Activated CD8-positive, alpha-beta T cell treated with anti-CD3 and anti-CD28 coated beads, Interleukin-2, amount 10 ng/mL, durations not matched to agents 7 days and 5 days (primary cell): ENCODE measurements at places on chromosomes 6 and 20. TPM values are rescaled to one million over a fixed set of nuclear protein-coding genes. Genes with fewer than 3 reads are reported as not detected.

DNA sequence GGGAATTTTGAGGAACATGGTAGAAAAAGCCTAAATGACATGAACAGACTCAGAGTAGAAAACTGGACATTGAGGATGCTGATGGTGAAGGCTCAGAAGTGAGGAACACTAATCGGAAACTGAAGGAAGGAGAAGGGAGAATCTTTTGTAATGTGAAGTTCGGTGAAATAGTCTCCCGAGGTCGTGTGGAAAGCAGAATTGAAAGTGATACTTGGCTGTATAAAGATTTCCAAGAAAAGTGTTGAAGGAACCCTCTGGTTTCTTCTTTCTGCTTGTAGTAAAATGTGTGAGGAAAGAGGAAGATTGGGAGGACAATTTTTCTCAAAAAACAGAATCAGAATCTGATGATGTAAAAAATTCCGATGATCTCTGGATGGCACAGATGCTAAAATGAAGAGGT, 115.4 kb downstream of the LAMP5 start:
- no peaks in the 10 kb centered on the region for H3K27me3 ChIP-seq
- no peak overlapping the region for H3K4me3 ChIP-seq
- H3K27ac ChIP-seq, result no peak overlapping the region
- H3K4me1 ChIP-seq, result peaks cover 2% of the 10 kb centered on the region

LRFN2 gene
- not detected for total RNA-seq

ILRUN gene
- total RNA-seq, result 58.8 TPM

DNA sequence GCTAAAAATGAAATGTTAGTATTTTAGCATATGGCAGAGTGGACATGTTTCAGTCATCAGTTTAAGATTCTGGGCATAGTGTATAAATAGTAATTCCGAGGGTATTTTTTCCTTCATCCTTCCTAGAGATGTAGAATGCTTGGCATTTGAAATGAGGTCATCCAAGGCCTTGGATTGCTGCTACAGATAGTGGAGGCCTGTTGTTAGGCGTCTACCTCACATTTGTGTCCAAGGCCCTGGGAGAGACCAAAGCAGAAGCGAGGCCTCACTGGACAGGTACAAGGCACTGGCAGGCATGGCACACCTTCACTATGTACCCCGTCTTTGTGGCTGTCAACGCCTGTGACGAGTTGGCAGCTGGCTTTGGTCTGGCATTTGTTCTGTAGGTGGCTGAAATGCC, 58.0 kb downstream of the DTD1 start:
- H3K36me3 ChIP-seq, result no peaks in the 10 kb centered on the region
- H3K27ac ChIP-seq, result no peak overlapping the region
- DNase-seq, result no peak
- H3K4me1 ChIP-seq, result no peaks in the 10 kb centered on the region
- H3K4me3 ChIP-seq, result no peak overlapping the region

BTN1A1 gene
- not detected for total RNA-seq

DNA sequence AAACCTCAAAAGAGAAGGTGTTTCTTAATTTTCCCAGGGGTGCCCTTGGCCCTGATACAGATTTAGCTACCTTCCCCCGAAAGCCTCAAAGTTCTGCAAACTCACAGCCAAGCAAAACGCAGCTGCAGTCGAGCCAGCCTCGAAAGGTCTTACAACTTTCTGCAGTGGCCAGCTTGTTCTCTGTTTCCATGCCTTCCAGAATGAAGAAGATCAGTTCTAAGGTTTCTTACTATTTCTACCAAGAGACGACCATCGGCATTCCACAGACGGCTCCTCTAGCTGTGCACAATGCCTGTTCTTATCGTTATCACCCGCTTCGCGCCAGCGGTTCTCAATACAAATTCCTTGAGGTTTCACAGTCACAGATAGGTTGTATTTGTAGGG, 28.5 kb upstream of the CCR6 start:
- H3K4me1 ChIP-seq, result peaks cover 76% of the 10 kb centered on the region
- DNase-seq, result no peak
- H3K27ac ChIP-seq, result peak overlapping the region; percentile 65
- H3K36me3 ChIP-seq, result no peaks in the 10 kb centered on the region
- peak overlapping the region; percentile 54 for H3K4me3 ChIP-seq
- H3K27me3 ChIP-seq, result no peaks in the 10 kb centered on the region
